Activated T-cell treated with anti-CD3 and anti-CD28 coated beads, Interleukin-2, amount 50 U/mL, for 72 hours (primary cell): ENCODE measurements at places on chromosomes 1 and 21.

- DNase-seq = no peak
Measured at GRCh38 chr21:17829472-17829871, 10.3 kb upstream of the C21orf91 start.

DNA sequence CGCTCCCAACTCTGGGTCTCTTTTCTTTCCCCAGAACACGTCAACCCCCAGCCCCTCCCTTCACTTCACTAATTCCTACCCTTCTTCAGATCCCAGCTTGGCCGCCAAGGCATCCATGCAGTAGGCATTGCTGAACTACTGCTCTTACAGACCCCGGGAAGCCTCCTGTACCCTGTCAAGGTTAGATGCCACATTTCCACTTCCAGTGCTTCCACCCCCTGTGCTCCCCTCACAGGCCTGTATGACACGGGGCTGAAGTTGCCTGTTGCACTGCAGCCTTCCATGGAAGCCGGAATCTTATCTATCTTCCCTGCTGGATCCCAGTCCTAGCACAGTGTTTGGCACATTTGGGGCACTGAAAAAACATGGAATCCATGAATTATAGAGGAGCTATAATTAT lies 99.0 kb upstream of the SOD1 start:
- no peak for DNase-seq

DNA sequence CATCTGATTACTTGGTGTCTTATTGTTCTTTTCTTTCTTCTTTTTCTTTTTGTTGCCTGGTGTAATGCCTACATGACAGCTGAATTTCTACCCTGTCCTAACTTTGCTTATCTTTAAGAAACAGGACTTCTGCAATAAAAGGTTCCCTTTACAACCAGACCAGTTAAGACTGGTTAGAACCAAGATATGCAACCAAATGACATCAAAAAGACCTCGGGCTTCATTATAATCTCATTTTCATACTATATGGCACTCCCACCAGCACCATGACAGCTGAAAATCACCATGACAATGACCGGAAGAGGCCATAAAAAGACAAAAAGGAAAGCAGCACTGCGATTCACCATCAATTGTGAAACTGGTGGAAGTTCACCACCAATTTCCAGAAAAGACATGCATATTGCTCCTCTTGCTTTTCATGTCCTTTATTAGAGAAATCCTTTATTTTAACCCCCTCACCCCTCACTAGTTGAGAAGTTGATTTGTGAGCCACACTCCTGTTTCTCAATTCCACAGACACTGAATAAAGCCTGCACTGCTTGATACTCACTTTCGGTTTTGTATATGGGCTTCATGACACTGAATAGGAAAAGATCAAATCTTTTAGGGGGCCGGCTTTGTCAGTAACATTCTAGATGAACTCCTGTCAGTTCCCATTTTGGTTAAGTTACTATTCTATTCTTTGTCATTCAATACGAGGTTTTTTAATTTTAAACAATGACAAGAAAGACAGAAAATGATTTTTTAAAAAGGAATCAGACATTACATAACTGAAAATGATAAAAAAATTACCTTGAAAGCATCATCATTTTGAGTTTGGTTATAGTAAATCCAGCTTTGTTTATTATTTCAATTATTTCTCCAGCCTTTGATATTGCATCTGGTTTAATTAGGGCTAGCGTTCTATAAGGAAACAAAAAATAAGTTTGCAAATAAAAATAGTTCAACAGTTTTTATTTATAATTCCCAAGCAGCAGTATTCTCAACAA lies 58.1 kb downstream of the NME7 start:
- DNase-seq = no peak

DNA sequence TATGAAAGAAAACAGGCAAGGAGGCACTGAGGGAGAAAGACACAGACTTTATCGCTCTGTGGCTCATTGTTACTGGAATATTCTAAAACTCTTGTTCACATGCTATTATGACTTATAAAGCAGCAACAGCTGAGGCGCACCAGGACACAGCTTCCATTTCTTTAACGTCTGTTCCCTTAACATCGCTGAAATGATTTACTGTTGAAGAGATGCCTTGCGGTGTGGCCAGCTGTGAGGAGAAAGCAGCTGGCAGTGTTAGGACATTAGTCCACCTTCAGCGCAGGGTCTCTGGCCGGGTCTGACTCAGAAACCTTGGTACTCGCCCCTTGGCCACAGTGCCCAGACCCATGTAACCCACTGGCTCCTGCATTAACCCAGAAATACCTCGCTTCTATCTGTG lies 3.1 kb upstream of the PER3 start:
- no peak for DNase-seq

DNA sequence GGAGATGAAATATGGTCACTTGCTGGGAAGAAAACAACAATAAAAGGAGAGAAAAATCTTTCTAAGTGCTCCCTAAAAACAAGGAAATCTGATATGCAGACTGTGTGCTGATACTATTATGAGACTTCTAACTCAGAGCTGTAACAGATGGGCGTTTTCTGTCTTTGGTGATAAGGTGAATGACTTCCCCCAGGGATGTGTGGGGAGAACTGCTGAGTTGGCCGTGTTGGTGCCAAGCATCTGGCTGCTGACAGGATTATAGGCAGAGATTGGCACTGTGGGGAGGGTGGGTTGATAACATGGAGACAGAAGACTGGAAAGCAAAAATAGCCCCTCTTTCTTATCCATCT lies 438.5 kb upstream of the PLXNA2 start:
- no peak for DNase-seq

- DNase-seq = no peak
Measured at GRCh38 chr1:100892554-100892953, 2.1 kb downstream of the EXTL2 start.

DNA sequence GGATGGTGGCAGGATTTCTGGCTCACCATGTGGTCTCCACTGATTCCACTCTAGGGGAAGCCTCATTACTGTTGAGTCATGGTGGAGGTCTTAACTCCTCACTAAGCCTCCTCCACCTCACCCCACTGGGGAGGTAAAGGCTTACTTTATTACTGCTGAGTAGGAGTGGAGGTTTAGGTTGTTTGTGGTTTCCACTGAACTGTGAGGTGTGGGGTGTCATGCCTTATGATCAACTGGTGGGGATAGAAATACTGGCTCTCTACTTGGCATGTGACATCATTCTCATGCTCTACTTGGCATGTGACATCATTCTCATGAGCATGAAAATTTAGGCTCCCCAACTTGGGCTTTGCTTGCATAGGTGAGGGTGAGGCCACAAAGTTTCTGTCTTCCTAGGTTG lies 35.6 kb downstream of the COL6A1 start:
- no peak for DNase-seq

DNA sequence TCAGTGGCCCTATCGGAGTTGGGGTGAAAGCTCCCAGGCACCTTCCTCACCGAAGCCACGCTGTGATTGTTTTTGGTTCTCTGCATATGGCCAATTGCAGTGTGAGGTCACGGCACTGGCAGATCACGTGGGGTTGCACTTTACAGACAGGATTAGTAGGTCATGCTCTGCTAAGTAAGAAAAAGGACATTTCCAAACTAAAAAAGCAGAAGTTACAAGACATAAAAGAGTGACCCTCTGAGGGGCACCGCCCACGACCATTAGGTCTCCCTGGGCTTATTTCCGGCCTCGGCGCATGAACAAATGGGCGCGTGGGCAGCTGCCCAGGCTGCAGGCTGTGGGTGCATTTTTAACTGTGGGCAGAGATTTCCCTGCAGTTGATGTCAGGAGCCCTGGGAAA lies 2.0 kb downstream of the CAPN9 start:
- no peak for DNase-seq

DNA sequence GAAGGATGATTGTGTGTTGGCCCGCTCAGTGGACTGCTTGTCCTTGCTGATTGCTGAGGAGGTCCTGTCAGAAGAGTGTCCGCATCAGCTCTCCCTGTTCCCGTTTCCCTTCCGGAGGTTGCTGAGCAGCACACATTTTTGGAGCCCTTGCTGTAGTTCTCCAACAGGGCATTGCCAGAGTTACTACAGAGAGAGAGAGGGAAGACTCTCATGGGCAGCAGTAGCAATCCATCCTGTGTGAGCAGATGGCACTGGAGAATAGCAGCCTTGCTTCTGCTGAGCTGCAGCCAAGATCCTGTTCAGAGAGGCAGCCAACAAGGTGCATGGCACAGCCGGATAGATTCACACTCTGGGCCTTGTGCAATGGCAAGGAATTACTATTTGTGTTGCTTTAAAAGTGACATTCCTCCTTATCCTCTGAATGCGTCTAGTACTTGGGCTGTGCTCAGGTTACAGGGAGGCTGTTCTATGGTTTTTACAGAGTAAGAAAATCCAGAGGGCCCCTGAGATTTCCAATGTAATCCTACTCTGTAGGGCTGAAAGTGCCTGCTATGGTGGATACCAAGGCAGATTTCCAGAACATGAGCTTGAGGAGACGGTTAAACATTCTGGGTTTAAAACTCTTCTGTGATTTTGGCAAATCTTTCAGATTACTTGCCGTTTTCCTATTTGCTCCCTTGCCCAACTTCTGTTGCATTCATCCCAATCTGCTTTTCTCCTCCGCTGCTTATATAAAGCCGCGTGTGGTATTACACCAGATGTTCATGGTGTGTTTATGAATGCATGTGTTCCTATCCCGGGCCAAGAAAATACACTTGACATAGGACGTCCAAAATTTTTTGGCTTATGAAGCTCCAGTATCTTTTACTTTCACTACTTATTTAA lies 27.4 kb downstream of the AK4 start:
- no peak for DNase-seq

- no peak for DNase-seq
Measured at GRCh38 chr1:62978741-62979140, 194.8 kb downstream of the ATG4C start.

- DNase-seq = no peak
Measured at GRCh38 chr21:29499734-29500343, 201.1 kb downstream of the BACH1 start.

DNA sequence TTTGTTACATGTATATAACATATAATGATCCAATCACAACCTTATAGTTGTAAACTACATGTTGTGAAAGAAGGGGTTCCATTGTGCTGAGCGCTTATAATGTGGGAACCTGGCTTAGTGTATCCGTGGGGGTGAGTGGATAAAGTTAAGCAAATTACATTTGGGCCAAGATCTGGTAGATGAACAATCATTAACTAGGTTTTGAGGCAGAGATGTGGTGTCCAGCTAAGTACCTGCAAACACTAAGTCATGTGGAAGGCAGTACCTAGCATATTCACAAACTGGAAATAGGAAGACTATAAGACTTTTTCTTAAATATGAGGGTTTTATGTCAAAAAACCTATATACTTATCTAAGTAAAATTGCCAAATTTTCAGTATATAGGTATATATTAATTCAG lies 167.2 kb upstream of the PDE4B start:
- DNase-seq = no peak

DNA sequence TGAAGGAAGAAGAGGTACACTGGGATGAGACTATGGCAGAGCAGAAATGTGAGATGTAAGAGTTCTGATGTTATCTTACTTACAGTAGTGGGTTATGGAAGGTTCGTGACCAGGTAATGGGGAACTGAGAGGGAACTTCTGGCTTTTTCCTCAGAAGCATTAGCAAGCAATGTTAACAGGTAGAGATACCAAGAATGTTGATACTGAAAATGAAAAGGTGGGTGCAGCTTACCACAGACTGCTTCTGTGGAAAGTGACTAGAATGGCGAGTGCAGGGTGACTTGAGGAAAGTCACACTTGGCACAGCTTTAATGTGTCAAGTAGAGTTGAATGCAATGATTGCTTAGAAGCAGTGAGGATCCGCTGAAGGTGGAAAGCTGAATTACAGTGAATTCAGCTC lies 70.8 kb downstream of the PLA2G4A start:
- peak; percentile 25 for DNase-seq

DNA sequence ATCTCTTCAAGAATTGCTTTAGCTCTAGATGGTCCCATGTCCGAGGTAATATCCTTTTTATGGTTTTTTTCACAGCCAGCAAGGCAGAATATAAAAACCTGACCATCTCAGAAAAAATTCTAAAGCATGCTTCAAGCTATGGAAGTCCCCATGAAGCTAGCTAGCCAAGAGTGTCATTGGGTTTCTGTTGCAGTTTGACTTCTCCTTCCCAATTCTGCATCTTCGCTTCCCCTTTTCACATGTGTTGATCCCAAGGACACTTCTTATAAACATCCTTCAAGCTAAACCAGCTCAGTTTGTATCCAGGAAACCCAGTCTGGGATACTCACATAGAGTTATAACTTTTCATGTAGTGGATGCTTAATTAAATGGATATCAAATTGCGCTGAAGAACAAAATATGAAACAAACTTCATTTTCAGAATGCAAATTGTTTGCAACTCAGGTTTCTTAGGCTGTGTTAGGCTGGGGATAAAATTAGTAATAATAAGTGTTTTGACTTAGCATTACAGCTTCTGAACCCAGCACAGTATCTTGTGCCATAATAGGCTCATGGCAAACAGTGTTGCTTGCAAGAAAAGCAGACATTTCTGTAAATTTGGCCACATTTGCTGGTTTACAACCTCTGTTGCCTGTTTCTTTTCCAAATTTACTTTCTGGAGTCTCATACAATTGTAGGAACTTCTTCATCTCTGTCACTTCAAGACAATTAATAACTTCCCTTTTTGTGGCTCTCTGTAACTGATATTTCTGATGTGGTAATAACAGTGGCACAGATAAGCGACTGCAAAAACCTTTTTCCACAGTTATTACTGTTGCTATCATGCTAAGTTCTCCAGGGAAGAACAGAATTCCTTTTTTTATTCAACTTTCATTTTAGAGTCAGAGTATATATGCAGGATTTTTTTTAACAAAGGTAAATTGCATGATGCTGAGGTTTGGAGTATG lies 53.2 kb downstream of the NCAM2 start:
- DNase-seq = no peak

- no peak for DNase-seq
Measured at GRCh38 chr1:230854423-230854822, 13.9 kb downstream of the C1orf198 start.

DNA sequence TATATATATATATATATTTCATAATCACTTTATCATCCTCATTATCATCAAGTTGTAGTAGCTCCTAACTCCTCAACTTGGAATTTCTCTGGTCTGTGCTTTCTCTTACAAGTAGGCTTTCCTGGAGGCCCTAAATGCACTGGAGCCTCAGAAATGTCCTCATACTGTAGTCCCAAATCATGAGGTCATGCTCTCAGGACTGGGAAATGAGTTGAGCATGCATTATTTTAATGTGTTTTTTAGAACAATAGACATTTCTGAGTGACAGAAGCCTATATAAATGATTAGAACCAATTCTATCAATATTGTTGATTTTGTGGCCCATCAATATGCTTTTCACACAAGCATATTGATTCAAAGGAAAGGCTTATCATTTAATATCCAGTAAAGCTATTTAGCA lies 42.9 kb upstream of the C1orf105 start:
- no peak for DNase-seq

- no peak for DNase-seq
Measured at GRCh38 chr1:60896701-60897363, 185.5 kb upstream of the NFIA start.
